ELR (cell line): ENCODE measurements at places on chromosomes 7 and 10.
A peak's percentile ranks its signal among the peaks of the same experiment; 100 is the strongest.

DNA sequence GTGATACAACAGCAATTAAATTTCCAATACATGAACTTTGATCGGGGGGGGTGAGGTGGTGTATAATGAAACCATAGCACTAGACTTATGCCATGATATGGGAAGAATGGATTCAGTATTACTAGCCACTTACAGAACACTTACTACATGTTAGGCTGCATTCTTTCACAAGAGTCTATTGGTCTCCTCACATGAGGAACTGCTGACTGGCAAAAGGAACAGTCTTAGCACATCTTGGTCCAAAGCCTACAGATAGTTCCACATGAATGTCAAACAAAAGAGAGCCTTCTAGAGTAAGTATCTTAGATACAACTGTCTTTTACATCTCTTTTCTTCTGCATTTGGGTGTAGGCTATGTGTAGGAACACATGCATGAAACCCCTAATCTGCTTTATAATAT, 115.9 kb upstream of the DNAJB12 start:
- no peak for DNase-seq

DNA sequence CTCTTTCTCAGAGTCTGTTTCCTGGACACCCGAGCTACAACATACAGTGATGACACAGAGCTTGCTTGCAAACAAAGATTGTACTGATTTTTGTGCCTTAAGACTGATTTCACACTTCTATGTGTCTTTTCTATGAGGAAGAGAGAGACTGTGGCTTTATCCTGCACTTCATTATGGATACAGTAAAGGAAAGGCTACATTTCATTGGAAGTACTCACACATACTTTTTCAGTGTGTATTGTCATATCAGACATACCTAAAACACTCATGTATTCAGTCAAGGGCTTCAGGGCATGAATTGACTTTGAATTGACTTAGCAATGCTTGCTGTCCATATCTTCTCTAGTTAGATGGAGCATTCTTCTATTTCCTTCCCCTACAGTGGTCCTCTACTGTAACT, 135.5 kb upstream of the IMMP2L start:
- DNase-seq, result peak; percentile 49

DNA sequence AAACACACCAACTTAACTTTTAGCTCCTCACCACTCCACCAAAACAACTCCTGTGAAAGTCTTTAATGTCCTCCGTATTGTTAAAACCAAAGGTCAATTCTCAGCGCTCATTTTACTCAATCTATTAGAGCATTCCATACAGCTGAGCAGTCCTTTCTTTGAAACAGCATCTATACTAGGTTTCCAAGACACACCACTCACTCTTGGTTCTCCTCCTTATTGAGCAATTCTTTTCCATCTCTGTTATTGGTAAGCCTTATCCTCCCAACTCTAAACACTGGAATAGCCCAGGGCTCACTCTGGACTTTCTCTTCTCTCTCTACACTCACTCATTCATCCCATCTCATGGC, 34.9 kb downstream of the COA1 start:
- peak; percentile 93 for DNase-seq

GRCh38 chr7:106283501-106283830, 1.3 kb downstream of the NAMPT start:
- DNase-seq, result no peak

GRCh38 chr10:75971402-75972211, 540.2 kb downstream of the LRMDA start:
- DNase-seq, result no peak

GRCh38 chr7:117993377-117994003, 120.2 kb upstream of the CTTNBP2 start:
- peak; percentile 34 for DNase-seq

GRCh38 chr10:104045151-104046089, 40.3 kb downstream of the COL17A1 start:
- DNase-seq, result peak; percentile 85

- DNase-seq, result no peak
These were observed 491.1 kb upstream of the AKR1E2 start for GRCh38 chr10:4334871-4335270.

DNA sequence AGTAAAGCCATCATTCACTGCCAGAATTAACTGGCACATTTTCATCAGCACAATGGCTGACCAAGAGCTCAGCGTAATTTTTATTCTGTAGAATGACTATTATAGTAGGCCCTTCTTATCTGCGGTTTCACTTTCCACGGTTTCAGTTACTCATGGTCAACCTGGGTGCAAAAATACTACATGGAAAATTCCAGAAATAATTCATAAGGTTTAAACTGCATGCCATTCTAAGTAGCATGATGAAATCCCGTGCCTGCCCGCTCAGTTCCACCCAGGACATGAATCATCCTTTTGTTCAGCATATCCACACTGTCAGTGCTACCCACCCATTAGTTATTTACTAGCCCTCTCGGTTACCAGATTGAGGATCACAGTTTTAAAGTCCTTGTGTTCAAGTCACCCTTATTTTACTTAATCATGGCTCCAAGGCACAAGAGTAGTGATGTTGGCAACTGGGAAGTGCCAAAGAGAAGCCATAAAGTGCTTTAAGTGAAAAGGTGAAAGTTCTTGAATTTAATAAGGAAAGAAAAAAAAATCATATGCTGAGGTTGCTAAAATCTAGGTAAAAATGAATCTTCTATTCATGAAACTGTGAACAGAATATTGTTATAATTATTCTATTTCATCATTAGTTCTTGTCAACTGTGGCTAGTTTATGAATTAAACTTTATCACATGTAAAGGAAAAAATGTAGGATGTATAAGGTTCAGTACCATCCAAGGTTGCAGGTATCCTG, 204.9 kb downstream of the DOCK4 start:
- peak; percentile 95 for DNase-seq

GRCh38 chr7:43461349-43462024, 121.4 kb upstream of the STK17A start:
- DNase-seq, result no peak

GRCh38 chr7:127411176-127411575, 18.7 kb upstream of the ZNF800 start:
- DNase-seq, result no peak

- no peak for DNase-seq
These were observed 65.1 kb upstream of the CYP26C1 start for GRCh38 chr10:92995509-92995908.

GRCh38 chr7:101088858-101089529, 3.7 kb downstream of the TRIM56 start:
- no peak for DNase-seq

DNA sequence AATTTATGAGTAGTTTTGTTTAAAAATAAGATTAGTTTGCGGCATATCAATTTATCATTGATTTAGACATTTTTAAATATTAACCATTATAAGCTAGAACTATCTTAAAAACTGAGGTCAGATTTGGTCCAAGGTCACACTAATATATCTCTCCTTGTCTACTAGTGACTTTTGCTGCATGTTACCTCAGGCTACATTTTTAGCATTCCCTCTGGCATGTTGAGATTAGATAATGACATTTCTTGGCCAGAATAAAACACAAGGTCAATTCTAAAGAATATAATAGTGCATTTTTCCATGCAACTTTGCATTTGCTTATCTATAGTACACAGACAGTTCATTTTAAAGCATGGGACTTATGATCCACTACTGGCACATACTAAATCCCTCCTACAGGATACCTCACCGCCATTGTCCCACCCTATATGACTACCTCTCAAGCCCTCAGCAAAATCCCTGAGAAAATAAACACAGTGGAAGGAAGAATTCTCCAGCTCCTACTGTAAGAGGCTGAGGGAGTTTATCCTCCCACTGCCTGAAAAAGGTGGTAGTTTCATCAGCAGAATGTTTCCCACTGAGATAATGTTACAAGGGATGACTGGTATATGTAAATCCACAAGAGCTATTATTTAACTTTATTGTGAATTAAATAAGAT, 816.4 kb downstream of the GRM8 start:
- no peak for DNase-seq

DNA sequence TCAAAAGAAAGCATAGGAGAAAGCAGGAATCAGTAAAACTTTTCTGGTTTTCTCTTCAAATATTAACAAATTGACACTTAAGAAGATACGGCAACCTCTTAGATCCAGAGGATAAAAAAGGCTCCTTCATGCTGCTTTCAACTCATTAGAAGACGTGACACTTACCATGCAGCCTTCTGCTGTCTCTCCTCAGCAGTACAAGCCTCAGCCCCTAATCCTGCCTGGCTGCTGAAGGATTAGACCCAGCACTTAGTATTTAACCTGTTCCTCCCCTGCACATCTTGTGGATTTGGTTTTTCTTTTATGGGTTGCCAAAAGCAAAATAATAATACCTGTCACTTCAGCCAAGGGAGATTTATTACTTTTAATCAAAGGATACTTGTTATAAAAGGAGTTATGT, 108.4 kb downstream of the LYZL1 start:
- no peak for DNase-seq

GRCh38 chr7:107638594-107638993, 22.0 kb upstream of the SLC26A4 start:
- DNase-seq, result no peak

DNA sequence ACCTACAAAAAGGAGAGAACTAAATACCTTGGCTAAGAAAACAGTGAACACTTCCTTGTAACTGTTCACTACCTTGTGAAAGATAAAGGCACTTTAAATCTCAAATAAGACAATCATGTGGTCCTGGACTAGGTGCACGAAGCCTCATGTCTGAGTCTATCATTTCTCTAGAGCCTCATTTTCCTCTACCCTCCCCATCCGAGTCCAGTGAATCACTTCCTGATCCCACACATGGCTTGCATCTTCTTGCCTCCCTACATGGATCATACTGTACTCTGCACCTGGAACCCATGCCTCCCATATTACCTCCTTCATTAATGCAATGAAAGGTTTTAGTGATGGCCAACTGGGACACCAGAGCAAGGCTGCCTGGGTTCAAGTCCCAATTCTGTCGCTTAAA, 34.5 kb downstream of the SNX10 start:
- DNase-seq, result peak; percentile 19

DNA sequence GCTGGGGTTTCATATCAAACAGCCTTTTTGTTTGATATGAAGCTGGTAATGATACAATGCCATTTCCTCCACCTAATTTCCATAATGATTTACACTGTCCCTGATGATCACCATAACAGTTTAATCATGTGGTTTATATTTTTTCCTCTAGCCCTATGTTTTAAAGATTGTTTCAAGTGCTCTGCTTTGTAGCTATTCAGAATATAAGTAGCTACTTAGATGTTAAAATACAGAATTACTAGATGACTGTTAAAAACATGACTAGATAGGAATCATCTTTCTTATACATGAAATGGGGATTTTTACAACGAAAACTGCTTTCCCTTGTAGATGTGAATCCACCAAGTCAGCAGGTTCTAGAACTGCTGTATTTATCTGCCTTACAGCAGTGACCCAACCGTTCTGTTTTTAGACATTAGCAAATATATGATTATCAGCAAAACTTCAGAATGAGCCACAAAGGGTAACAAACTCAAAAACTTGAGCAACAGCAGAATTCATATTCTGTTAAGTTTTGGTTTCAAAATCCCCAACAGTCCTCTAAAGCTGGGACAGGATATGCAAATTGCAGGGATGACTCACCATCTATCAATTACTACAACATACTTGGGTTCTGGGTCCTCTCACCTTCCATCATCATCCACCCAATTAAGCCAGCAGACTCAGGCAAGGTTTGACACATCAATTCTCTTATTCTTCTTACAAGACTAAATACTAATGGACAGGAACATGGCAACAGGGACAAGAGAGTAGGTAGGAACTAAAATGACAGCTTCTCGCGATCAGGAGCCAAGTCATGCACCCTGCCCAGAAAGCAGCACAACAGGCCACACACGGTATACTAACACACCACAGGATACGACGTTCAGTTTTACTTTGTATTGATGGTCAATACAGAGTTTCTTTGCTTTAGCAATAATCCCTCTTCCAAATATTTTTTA, 83.9 kb downstream of the PIP4K2A start:
- peak; percentile 77 for DNase-seq

- no peak for DNase-seq
These were observed 26.1 kb downstream of the GNAT3 start for GRCh38 chr7:80485721-80486120.

- no peak for DNase-seq
These were observed 13.1 kb downstream of the STEAP1 start for GRCh38 chr7:90167361-90167760.

GRCh38 chr10:27742195-27743011, 3.2 kb downstream of the MKX start:
- peak; percentile 85 for DNase-seq

GRCh38 chr10:74645692-74646091, 180.7 kb upstream of the KAT6B start:
- no peak for DNase-seq

- DNase-seq, result peak; percentile 78
These were observed 1.3 kb downstream of the STK17A start for GRCh38 chr7:43584195-43584586.

DNA sequence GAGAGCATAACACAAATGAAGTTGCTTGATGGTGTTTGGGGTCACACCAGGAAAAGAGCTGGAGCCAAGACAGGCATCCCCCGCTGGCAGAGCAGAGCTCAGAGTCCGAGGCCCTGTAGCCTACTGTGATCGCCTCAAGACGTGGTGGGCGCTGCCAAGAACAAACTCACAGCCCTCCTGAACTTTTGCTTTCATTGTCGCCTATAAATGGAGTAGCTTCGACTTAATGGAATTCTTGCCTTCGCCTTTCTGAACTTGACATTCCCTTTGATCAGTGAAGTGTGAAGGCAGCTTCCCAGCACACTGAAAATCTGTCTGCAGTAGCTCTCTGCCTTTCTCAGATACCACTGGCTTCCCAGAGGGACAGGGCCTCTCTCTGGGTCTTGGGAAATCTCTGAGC, 21.3 kb downstream of the CPXM2 start:
- DNase-seq, result no peak

DNA sequence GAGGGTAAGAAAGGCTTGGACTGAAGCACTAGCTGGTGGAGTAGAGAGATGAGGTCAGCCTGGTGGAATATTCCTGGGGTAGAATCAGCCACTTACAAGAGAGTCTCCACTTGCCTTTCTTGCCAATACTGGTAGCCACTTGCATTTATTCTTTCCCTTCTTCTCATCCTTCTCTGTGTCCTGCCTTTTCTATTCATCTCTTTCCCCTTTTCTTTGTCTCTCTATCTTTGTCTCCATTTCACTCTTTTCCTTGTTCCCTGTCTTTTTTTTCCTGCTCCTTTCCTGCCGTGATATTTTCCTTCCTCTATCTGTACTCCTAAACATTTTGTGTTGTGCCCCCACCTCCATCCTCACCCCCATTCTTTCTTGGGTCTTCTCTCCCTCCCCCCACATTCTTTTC, 214.3 kb downstream of the LRMDA start:
- DNase-seq, result no peak

- peak; percentile 89 for DNase-seq
These were observed 177.9 kb downstream of the TAX1BP1 start for GRCh38 chr7:27917774-27918314.

DNA sequence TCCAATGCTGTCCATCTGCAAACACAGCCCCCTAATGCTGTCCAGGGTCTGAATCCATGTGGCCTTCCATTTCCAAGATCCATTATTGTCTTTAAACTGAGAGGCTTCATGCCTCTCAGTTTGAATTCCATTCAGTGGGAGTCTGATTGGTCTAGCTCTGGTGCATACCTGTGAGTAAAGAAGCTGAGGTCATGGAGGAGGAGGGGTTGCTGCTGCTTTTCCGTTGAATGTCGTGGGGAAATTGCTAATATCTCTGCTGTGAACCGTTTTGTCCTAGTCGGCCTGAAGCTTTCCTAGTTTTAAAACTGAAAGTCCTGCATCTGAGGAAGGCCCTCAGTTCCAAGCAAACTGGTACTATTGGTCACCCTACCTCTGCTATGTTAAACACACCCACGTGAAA, 17.7 kb downstream of the SH2D4B start:
- no peak for DNase-seq

GRCh38 chr10:70096705-70097420, 35.8 kb downstream of the AIFM2 start:
- DNase-seq, result no peak
